ENCODE measurements at places on chromosomes 6 and 20.

- no peak for DNase-seq
These were observed 207.2 kb upstream of the STXBP5 start for GRCh38 chr6:146997062-146997461.

- DNase-seq, result no peak
These were observed 4.1 kb upstream of the PREX1 start for GRCh38 chr20:48831718-48832404.

GRCh38 chr6:157226761-157227160 is 96.6 kb downstream of the TMEM242 start:
- no peak for DNase-seq

GRCh38 chr20:49270177-49270576 is 7.7 kb downstream of the ZNFX1 start:
- DNase-seq, result no peak

GRCh38 chr6:2596222-2596621 is 154.5 kb downstream of the MYLK4 start:
- DNase-seq, result no peak

GRCh38 chr6:75205776-75206575 is at the start of gene COL12A1:
COL12A1 (minus strand) TSS chr6:75206053; CDS start chr6:75202792, 3,261 bp downstream.
- DNase-seq, result no peak

DNA sequence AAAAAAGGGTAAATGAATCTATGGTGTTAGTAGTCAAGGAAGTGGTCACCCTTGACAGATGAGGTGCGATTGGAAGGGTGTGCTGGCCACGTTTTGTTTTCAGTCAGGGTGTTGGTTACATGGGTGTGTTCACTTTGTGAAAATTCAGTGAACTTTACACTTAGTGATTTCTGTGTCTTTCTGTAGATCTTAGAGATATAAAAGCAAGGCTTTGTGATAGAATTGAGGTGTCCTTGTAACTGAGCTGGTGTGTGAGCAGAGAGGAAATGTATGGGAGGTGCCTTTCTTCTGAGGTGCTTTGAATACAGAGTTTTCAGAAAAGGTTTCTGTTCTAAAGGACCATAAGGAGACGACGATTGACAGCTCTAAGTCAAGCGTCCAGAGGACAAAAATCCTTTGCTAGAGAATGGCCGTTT is 90.5 kb downstream of the SAMD3 start:
- peak; percentile 31 for DNase-seq

GRCh38 chr6:41561416-41561815 is 15.2 kb downstream of the FOXP4 start:
- no peak for DNase-seq

- DNase-seq, result no peak
These were observed 73.6 kb downstream of the RNF182 start for GRCh38 chr6:13998356-13998755.

DNA sequence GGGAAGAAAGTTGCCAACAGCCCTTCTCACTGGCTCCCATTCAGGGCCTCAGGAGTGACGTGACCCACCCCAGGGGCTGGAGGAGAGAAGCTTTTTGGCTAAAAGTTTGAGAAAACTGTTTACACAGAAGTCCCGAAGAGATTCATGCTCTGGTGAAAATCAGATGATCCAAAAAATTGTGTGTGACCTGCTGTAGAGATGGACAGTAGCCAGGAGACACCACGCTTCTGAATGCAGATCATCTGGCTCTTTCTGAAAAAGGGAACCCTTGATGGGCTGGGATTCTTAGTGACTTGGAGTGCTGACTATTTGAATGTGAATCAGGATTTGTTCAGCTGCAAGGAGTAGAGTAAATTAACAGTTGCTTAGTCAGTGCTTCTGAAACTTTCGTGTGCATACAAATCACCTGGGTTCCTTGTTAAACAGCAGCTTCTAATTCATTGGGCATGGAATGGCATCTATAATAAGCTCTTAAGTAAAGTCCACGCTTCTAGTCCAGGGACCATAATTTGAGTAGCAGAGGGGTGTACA is 265.1 kb downstream of the PREX1 start:
- DNase-seq, result no peak

- DNase-seq, result no peak
These were observed 78.5 kb upstream of the PHACTR1 start for GRCh38 chr6:12637960-12638641.

DNA sequence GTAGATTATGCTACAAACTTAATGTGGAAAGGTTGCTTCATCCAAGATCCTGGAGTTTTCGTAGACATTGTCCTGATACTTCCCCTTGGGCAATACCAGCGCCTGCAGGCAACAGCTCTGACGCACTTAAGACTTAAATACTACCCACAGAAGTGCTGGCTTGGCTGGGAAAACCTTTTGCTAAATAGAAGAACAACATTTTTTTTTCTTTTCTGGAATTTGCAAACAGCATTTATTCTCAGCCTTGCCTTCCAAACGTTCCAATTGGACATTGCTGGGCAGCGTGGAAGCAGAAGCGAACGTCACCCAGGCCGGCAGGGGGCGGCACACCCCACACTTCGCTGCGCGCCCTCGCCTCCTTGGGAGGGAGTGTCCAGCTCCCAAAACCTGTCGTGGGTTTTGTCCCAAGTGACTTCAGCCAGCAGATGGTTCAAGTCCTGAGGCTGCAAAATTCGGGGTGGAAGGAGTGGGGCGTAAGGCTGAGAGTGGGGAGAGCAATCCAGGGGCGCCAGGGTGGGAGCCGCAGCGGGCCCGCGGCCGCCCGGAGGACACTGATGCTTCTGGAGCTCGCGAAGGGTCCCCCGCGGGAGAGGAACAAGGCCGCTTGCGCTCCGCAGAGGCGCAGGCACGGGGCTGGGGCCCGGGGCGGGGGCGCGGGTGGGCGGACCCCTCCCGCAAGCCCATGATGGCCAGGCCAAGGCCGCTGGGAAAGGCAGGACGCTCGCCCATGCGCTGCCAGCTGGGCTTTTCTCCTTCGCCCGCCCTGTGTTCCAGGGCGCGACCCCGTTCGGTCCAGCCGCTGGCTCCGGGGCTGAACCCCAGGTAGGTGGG is 60.8 kb upstream of the MAP3K4 start:
- DNase-seq, result peak; percentile 18

GRCh38 chr20:10553326-10553984 is 118.3 kb downstream of the SLX4IP start:
- DNase-seq, result no peak

DNA sequence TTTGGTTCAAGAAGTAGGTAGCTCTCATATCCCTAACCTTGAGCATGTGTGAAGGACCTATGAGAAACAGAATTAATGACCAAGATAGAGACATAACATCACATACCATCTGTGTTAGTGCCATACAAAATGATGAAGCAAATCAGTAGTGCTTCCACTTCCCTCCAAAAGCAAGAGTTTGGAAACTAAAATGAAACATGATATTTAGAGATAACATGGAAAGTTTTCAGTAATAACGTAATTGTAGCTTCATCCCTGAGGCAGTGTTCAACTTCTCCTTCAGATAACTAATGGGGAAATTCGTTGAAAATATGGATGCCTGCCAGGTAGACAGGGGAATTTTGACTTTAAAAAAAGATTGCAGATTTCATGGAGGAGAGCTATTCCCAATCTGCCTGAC is 248.4 kb upstream of the IRAK1BP1 start:
- no peak for DNase-seq

GRCh38 chr6:137229075-137229759 is 10.0 kb upstream of the IFNGR1 start:
- DNase-seq, result no peak

DNA sequence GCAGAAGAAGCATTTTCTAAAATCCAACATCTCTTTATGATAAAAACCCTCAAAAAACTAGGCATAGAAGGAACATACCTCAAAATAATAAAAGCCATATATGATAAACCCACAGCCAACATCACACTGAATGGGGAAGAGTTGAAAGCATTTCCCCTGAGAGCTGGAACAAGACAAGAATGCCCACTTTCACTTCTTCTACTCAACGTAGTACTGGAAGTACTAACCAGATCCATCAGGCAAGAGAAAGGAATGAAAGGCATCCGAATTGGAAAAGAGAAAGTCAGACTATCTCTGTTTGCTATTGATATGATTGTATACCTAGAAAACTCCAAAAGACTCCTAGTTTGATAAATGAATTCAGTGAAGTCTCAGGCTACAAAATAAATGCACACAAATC is 7.9 kb upstream of the CDK19 start:
- no peak for DNase-seq

- no peak for DNase-seq
These were observed 126.8 kb downstream of the SNX5 start for GRCh38 chr20:17841751-17842215.

DNA sequence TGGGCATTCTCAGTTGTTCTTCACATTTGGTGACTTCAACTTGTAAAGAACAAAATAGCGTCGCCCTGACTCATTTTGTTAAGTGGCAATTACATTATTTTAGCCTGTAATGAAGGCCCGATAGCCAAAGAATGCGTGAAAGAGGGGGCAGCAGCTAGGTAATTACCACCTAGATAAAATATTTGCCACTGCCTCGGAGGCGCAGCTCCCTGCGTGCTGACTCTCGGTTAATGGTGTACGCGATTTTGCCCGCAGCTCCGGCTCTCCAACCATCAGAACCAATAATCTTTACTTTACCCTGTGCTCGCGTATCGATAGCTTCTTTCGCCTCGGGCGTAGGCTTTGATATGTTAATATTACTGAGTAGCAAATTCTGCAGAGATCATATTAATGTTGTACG is 8.7 kb downstream of the TFAP2D start:
- no peak for DNase-seq

- no peak for DNase-seq
These were observed 75.5 kb upstream of the SYNDIG1 start for GRCh38 chr20:24393903-24394302.

DNA sequence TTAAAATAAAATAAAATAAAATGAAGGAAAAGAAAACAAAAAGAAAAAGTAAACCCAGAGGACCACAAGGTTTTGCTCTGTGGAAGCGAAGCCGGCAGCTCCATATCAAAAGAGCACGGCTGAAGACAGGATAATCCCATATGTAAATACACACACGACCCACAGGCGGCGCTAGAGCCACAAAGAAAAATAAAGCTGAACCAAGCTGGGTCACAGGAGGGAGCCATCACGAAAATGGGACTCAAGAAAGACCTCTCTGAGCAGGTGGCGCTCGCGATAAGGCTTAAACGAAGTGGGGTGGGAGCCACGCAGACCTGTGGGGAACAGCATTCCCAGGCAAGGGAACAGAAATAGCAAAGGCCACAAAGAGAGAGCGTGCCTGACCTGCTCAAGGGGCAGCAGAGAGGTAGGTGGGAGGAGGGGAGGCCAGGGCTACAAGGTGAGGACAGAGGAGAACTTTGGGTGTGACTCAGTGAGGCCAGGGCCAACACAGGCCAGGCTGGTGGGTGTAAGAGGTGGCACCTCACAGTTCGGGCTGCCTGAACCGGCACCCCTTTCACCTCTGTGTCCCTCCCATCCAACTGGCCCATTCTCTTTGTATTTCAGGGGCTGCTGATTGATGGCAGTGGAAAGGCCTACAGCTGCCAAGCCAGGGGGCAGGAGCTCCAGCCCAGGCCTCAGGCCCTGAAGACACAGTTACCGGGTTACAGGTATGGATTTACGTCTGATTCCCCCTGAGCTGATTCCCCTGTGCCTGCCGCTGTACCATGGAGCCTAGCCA is 26.0 kb downstream of the PTGIS start:
- DNase-seq, result peak; percentile 32

- no peak for DNase-seq
These were observed 153.7 kb upstream of the RIPOR2 start for GRCh38 chr6:25089442-25089841.

- DNase-seq, result no peak
These were observed 139.0 kb downstream of the FNDC1 start for GRCh38 chr6:159308198-159308597.

DNA sequence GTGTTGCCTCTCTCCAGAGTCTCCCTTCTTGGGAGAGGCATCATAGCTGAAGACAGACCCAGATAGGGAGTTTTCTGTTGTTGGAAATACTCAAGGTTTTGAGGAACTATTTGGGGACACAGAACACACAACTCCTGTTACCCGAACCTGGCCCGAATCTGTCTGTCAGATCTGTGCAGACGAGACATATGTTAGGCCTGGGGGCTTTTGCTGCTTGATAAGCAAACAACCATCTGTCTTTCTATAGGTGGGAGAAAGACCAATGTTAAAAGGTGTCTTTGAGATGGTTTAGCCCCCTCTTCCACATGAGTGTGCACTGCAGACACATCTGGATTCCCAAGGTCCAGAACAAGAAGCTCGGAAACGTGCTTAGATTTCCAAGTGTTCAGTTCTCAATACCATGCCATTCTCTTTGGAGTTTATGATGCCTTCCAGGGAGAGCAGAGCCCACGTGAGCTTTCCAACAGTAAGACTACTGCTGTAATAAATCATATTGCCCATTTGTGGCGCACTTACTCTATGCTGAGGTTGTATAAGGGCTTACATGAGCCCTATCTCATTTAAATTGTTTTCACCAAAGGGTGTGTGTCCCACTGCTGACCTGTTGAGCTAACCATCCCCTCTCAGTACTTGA is 3.8 kb upstream of the STX16 start:
- no peak for DNase-seq

- DNase-seq, result no peak
These were observed 191.6 kb downstream of the DST start for GRCh38 chr6:56450882-56451739.

- DNase-seq, result no peak
These were observed 467.1 kb downstream of the HDGFL1 start for GRCh38 chr6:23036406-23036983.

GRCh38 chr6:30325873-30326525 is 728 bp upstream of the TRIM39 start:
- peak; percentile 46 for DNase-seq

- DNase-seq, result no peak
These were observed 44.2 kb downstream of the HLA-DPB1 start for GRCh38 chr6:33120001-33120400.

DNA sequence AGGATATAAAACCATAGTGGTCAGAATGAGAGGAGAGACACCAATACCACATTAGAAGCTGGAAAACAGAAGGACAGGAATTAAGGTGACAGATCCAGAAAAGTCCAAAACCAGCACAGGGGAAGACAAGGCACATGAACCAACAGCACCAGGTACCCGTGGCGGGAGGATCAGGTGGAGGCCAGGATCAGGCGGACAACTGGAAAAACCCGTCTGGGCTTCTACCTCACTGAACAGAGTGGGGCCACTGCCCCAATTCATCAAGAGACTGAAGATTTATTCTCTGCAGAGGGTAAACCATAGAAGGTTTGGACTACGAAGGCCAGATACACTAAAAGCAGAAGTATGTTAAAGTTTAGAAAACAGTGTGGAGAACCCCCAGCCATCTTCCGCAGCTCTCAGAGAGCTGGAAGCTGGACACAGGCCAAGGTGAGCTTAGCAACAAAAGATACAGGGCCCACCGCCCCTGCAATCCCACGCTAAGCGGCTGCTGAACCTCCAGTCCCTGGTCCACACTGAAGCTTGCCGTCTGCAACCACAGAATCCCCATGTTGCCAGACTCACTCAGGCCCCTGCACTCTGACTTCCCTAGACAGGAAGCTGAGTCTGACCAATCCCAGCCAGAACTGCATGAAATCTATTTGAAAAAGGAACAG is 29.9 kb downstream of the ABHD12 start:
- DNase-seq, result no peak

DNA sequence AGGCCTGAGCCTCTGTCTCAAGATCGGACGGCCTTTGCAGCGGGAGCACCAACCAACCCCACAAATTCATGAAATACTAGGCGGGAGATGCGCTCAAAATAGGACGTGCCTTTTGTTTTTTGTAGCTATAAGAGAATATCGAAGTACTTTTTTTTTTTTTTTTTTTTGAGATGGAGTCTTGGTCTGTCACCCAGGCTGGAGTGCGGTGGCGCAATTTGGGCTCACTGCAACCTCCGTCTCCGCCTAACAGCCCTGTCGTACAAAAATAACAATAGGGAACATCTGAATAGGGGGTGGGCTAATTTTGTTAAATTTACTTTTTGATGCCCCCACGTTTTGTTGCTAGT is 5.9 kb upstream of the TUBB2A start:
- no peak for DNase-seq

GRCh38 chr20:38947931-38948362 is 14.2 kb upstream of the DHX35 start:
- DNase-seq, result no peak
